ENCODE measurements at places on chromosomes 6 and 20. TPM values are rescaled to one million over a fixed set of nuclear protein-coding genes. Genes with fewer than 3 reads are reported as not detected.

RAMACL gene
- polyA plus RNA-seq, result 0.15 TPM

PNLDC1 gene
- 0.89 TPM for polyA plus RNA-seq

EYS gene
- 0.04 TPM for polyA plus RNA-seq

PPP2R5D gene
- 17.5 TPM for polyA plus RNA-seq
